ENCODE measurements at places on chromosomes 12 and 14.

DNA sequence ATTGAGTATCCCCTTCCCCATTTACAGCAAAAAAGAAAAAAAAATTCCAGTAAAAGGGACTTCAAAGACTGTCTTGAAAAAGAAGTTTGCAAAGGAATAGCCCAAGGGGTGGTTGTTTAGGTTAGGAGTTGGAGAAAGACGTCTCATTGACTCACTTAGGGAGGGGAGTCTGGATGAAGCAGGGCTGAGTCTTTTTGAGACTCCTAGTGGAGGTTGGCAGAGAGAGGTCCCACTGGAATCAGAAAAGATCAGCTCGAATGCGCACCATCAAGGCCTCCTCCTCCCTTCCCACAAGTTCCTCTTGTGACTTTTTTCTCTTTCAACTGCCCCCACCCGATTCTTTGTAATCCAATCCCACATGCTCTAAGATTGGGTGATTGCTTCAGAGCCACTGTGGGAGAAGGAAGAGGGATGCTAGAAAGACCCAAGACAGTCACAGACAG, 1.9 kb downstream of the ARHGEF40 start:
- no peak for DNase-seq

DNA sequence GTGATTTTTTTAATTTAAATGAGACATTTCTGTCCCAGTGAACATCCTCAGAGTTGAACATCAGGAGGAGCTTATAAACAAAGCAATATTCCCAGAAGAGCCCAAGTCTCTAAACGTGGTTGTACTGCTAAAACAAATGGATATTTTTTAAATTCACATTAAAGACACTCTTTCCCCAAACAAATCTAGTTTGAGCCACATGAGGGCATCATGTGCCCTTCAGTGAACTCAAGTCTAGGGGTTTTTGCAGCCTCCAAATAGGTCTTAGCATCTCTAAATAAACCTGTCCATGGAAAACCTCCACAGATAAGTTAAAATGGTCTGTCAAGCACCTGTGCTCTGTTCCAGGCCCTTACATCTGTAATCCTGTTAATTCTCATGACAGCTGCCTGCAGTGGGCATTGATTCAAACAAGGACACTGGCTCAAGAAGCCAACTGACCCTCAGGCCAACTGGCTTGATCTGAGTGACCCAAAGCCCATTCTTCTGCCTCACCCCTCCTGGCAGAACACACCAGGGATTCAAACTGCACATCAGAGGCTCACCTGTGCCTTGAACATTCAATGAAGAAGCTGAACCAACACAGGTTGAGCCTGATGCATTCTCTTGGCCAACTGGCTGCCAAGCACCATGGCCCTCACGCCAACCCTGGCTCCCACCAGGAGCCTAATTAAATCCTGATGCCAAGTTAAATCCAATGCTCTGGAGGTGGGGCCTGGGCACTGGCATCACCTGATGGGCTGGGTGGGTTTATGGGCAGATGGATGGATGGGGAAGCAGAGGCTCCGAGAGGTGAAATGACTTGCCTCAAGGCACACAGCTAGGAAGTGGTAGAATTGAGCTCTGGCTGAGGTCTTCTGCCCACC, 8.6 kb downstream of the ISCU start:
- no peak for DNase-seq

DNA sequence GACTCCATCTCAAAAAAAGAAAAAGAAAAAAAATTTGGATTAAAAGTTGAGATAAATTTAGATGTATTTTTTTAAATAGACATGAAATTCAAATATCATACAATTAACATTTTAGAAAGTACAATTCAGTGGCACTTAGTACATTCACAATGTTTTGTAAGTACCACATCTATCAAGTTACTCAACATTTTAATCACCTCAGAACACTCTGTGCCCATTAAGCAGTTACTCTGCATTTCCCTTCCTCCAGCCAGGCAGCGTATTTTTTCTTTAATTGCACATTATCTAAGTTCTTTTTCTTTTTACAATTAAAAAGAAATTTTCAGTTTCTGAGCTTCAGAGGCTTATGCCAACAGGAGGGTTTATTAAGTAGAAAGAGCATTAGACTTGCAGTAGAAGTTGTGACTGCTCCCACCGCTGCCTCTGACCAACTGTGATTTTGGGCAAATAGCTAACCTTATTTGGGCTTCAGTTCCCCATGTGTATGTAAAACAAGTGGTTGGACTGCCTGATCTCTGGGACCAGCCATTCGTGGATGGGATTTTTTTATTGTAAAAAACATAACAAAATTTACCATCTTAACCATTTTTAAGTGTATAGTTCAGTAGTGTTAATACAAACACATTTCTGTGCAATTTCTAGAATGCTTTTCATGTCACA, 65.7 kb downstream of the WNK1 start:
- no peak for DNase-seq

- DNase-seq, result no peak
Observed at GRCh38 chr14:102424923-102425322, 62.2 kb downstream of the TECPR2 start.

- DNase-seq, result no peak
Observed at GRCh38 chr12:52964556-52965336, 15.8 kb downstream of the KRT18 start.

DNA sequence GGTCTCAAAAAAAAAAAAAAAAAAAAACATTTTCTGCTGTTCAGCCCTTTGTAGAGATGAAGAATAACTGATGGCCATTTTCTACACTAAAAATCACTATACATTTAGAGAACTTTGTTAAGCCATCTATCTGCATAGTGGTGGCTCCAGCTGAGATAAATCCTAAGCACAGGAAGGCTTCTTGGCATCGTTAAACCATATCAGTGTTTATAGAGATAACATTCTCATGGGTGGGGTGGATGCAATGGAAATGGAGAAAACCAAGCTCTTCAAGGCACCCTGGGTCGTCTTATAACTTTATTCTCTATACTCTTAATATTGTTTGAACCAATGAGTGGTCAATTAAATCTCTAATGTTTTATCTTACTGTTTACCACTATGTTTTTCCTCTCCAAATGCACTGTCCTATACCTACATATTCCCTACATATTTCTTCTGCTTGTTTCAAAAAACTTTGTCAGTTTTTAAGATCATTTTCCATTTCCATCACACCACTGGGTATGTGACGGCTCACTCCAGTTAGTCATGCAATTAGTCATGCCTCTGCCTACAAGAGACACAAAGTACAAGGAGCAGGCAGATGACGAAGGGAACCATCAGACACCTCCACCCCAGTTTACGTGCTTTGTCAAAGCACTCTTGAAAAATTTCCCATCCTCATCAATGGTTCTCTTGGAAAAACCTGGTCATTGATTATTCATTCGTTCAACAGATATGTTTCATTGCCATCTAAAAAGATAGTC, 119.3 kb upstream of the OVCH1 start:
- no peak for DNase-seq

DNA sequence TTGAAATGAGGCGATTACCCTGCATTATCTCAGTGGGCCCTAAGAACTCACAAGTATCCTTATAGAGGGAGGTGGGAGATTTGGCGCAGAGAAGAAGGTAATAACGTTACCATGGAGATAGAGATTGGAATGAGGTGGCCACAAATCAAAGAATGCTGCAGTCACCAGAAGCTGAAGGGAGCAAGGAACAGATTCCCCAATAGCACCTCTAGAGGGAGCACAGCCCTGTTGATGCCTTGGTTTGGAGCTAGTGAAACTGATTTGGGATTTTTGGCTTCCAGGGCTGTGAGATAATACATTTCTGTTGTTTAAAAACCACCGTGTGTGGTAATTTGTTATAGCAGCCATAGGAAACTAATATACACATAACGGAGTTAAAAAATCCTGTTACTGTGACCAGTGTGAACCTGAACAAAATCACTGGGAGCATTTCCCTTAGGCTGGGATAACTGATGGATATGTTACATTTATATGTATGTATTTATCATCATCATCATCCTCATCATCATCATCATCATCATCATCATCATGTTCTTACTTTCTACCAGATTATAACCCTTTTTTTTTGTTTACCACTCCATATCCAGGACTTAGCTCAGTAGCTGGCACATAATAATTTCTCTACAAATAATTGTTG, 100.3 kb downstream of the LIN7A start:
- DNase-seq, result no peak

DNA sequence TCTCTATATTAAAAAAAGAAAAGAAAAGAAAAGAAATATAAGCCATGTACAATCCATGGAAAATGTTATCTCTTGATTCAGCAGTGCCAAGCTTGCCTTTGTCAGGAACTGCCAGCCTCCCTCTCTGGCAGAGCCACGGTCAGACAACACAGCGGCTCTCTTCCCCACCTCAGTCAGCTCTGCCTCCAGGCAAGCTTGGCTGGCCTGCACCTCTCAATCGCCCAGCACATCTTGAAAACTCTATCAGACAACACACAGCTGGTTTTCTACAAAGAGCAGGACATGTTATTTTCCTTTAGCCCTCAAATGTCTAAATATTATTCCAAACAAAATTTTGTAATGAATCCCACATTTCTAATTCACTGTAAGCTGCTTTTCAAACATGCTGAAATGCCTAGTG, 20.0 kb upstream of the GCH1 start:
- DNase-seq, result no peak

DNA sequence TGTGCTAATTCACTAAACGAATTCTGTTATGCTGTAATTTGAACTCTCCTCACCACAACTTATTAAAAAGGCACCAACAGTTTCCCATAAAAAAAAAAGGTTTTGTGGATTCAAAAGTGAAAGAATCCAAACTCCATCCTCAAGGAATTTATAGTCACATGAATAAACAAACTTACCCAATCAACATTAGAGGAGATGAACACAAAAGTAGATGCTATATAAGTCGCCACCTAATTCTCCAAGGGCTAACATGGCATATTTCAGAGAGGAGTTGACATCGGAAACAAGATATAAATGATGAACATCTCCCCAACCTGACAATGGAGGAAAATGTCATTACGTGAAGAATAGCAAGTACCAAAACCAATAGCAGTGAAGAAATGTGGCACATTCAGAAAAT, 265.5 kb upstream of the PRKD1 start:
- no peak for DNase-seq

- no peak for DNase-seq
Observed at GRCh38 chr14:24416932-24417619, 12.4 kb downstream of the CBLN3 start.

GRCh38 chr12:12034344-12034743, 36.4 kb upstream of the BCL2L14 start:
- no peak for DNase-seq

GRCh38 chr14:98252820-98253219, 1019.2 kb downstream of the BCL11B start:
- no peak for DNase-seq

DNA sequence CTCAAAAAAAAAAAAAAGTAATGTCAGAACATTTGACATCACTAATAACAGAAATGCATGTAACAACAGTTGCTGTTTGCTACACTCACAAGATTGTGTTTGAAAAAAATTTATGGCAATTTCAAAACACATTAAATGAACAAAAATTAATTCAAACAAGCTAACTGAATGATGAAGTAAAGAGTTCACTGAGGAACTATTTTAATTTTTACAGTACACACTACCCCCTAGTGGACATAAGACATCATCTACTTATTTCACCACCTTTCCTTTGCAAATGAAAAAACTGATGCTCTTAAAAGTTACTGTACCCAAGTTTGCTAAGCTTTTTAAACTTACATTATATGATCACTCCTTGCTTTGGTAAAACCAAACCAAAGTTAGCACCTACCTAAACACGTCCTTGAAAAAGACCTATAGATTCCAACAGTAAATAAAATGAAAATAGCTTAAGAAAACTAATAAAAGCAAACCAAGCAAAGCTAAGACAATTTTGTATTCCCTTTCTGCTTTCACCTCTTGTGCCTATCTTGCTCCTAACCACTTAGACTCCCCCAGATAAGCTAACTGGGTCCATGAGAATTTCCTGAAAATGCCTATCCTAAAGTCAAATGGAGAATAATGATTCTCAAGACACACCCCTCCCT, 22.2 kb downstream of the UBE2N start:
- DNase-seq, result no peak

DNA sequence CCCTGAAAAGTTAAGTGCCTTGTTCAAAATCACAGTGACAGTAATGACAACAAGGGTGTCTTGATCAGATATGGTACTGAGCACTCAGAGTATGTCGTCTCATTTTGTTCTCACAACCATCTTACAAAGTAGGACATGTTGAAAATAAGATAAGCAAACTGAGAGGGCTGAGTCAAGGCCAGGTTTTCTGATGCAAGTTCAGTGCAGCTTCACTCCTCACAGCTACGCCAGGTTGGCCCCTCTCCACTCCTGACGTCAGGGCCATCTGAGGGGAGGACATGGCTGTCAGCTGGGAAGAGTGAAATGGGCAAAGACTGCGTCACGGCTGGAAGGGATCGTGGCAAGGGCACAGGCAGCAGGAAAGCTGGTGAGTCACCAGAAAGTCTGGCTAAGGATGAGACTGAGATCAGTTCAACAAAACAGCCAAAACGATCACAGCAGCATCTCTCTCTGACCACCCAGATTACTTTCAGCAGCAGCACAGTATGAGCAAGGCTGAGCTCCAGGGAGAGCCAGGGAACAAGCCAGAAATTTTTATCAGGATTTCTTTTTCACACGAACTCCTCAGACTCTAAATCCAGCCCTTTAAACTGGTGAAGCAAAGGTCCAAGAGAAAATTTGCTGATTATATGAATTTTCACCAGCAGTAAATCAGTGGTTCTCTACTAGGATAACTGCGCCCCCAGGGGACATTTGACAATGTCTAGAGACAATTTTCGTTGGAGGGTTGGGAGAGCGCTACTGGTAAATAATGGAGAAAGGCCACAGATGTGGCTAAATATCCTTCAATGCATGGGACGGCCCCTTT, 297.9 kb upstream of the AMIGO2 start:
- no peak for DNase-seq

DNA sequence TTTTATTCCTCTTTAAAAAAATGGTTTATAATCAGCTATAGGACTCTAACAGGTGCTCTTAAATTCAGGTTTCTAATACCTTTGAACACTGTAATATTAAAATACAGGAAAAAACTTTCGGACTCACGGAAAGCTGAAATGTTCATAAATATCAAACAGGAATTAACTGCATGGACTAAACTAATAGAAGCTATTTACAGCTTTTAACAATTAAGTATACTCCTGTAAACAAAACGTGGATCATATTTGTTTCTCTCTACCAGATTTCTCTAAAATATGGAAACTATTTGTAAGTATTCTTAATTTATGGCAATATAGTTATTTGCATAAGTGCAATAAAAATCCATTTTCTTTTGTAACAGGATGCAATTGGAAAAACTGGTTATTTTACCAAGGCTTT, 108.9 kb upstream of the RESF1 start:
- no peak for DNase-seq

DNA sequence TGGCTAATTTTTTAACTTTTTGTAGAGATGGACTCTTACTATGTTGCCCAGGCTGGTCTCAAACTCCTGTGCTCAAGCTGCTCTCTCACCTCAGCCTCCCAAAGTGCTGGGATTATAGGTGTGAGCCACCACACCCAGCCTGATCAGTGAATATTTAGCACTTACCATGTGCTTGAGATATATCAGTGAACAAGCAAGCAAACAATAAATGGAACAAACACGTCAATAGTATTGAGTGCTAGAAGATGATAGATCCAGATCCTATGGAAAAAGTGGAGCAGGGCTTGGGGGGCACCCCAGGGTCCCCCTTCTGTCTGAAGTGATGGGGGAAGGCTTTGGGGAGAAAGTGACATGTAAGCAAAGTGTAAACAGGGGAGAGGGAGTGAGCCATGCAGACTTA, 83.8 kb downstream of the NT5DC3 start:
- no peak for DNase-seq

Measured in activated T-cell treated with anti-CD3 and anti-CD28 coated beads for 48 hours (primary cell).